CD4-positive, alpha-beta memory T cell (primary cell): ENCODE measurements at places on chromosomes 11 and 22. TPM values are rescaled to one million over a fixed set of nuclear protein-coding genes. Genes with fewer than 3 reads are reported as not detected.

DNA sequence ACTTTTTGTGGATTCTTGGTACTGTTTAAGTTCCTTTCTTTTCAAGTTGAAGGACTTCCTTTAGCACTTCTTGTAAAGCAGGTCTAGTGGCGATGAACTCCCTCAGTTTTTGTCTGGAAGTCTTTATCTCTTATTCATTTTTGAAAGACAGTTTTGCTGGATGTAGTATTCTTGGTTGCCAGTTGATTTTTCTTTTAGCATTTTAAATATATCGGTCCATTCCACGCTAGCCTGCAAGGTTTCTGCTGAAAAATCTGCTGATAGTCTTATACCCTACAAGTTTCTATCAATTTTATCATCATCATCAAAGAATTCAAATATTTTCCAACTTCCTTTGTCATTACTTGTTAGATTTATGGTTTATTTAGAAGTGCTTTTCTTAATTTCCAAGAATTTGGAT lies 14.7 kb upstream of the GLB1L2 start:
- H3K27ac ChIP-seq = no peak overlapping the region
- no peak for DNase-seq
- no peaks in the 10 kb centered on the region for H3K4me1 ChIP-seq
- H3K36me3 ChIP-seq = no peaks in the 10 kb centered on the region

DNA sequence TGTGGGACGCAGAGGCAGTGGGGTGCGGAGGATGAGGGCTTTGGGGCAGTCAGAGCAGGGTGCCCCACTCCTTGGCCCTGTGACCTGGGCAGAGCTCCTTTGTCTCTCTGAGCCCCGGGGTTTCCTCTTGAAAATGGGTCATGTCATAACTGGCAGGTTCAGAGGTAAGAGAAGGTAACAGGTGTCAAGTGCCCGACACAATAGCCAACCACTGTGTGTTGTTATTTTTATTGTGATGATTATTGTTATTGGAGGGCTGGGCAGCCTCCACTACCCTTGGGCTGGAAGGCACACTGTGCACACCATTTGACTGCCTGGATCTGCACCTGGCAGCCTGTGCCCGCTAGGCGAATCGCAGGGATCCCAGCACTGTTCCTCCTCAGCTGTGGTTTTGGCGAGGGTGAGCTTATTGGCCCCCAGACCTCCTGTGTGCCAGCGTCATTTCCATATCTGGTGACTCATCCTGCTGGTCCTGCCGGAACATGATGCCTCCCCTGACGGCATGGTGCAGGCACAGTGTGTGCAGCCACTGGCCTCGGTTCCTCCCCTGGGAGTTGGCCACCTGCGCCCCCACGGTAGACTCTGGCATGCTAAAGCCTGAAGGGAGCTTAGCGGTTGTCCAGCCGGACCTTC lies 15.4 kb upstream of the SOX10 start:
- no peak overlapping the region for H3K27ac ChIP-seq
- H3K4me1 ChIP-seq = no peaks in the 10 kb centered on the region
- H3K27me3 ChIP-seq = no peaks in the 10 kb centered on the region
- no peak overlapping the region for H3K4me3 ChIP-seq
- H3K36me3 ChIP-seq = no peaks in the 10 kb centered on the region

GRCh38 chr11:117870103-117870952 lies 6.1 kb downstream of the FXYD6 start:
- peaks cover 26% of the 10 kb centered on the region for H3K4me1 ChIP-seq
- H3K4me3 ChIP-seq = no peak overlapping the region
- H3K36me3 ChIP-seq = no peaks in the 10 kb centered on the region
- peaks cover 16% of the 10 kb centered on the region for H3K27me3 ChIP-seq

- no peaks in the 10 kb centered on the region for H3K27me3 ChIP-seq
- H3K4me1 ChIP-seq = no peaks in the 10 kb centered on the region
- no peak for DNase-seq
- no peak overlapping the region for H3K27ac ChIP-seq
- no peaks in the 10 kb centered on the region for H3K36me3 ChIP-seq
These were observed 548.3 kb downstream of the MIAT start for GRCh38 chr22:27205492-27206373.

- peaks cover 19% of the 10 kb centered on the region for H3K4me1 ChIP-seq
- no peak overlapping the region for H3K4me3 ChIP-seq
- no peak overlapping the region for H3K27ac ChIP-seq
- H3K27me3 ChIP-seq = peaks cover 3% of the 10 kb centered on the region
- DNase-seq = no peak
- no peaks in the 10 kb centered on the region for H3K36me3 ChIP-seq
These were observed 15.6 kb upstream of the MFNG start for GRCh38 chr22:37501610-37502341.

NTM gene
- total RNA-seq = not detected

GRCh38 chr22:46079093-46079860 lies 71.0 kb upstream of the PPARA start:
- DNase-seq = no peak
- peaks cover 18% of the 10 kb centered on the region for H3K4me1 ChIP-seq
- H3K4me3 ChIP-seq = no peak overlapping the region
- H3K36me3 ChIP-seq = no peaks in the 10 kb centered on the region
- H3K27me3 ChIP-seq = no peaks in the 10 kb centered on the region

DNA sequence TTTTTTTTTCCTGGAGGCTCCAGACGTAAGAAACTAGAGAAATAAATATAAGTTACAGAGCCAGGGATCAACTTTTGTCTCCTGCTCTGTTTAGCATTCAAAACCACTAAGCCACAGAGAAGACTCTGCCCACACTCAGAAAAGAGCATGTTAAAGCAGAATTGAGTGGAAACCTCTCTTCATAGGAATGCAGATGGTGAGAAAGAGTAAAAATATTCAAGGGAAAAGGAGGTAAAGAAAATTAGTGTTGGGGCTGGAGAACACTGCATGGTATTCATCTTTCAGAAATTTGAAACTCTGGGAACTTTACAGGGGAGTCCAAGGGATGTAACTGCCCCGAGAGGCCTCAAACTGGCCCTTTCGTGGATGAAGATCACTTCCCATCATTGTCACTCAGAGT lies 65.1 kb downstream of the CLMP start:
- H3K27me3 ChIP-seq = no peaks in the 10 kb centered on the region
- no peak for DNase-seq
- H3K4me1 ChIP-seq = no peaks in the 10 kb centered on the region
- no peak overlapping the region for H3K4me3 ChIP-seq
- no peaks in the 10 kb centered on the region for H3K36me3 ChIP-seq

VSTM5 gene
- total RNA-seq = not detected

- no peaks in the 10 kb centered on the region for H3K4me1 ChIP-seq
- H3K36me3 ChIP-seq = no peaks in the 10 kb centered on the region
- H3K4me3 ChIP-seq = no peak overlapping the region
- no peaks in the 10 kb centered on the region for H3K27me3 ChIP-seq
These were observed 480.3 kb downstream of the BRD1 start for GRCh38 chr22:49347376-49347775.

MRGPRE gene
- not detected for total RNA-seq

STK33 gene
- total RNA-seq = not detected

C11orf91 gene
- total RNA-seq = 0.49 TPM

DNA sequence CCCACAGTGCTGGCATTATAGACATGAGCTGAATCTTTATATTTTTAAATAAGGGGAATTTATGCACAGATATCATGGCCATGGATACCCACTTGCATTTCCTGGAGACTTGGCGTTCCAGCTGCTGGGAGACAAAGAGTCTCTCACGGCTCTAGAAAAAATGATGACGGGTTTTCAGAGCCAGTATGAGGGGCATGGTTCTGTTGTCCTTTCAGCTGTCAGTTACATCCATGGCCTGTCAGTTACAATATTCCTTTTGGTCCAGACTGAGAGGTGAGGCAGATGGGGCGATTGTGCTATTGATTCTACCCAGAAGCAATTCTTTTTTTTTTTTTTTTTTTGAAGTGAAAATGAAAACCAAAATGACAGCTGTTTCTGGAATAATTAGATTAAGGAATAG lies 29.7 kb downstream of the USH1C start:
- no peak for DNase-seq
- H3K36me3 ChIP-seq = no peaks in the 10 kb centered on the region
- no peaks in the 10 kb centered on the region for H3K4me1 ChIP-seq
- H3K27ac ChIP-seq = no peak overlapping the region

GRCh38 chr11:31810779-31811647 lies at the start of gene PAX6:
Gene PAX6 (minus strand): TSS chr11:31811322. CDS start chr11:31806411, 4,911 bp downstream.
- peak; percentile 43 for DNase-seq
- H3K4me3 ChIP-seq = peak within 1 kb of the TSS; percentile 3
- no peak within 1 kb of the TSS for H3K27ac ChIP-seq
- no peaks in the 10 kb centered on the region for H3K36me3 ChIP-seq
- H3K4me1 ChIP-seq = peaks cover 57% of the 10 kb centered on the region

GRCh38 chr22:41479671-41480396 lies 10.9 kb downstream of the ACO2 start:
- H3K27me3 ChIP-seq = no peaks in the 10 kb centered on the region
- H3K36me3 ChIP-seq = no peaks in the 10 kb centered on the region
- H3K4me1 ChIP-seq = peaks cover 6% of the 10 kb centered on the region
- H3K4me3 ChIP-seq = no peak overlapping the region
- DNase-seq = no peak

GRCh38 chr11:72665911-72666472 lies 8.2 kb downstream of the PDE2A start:
- DNase-seq = no peak
- H3K27ac ChIP-seq = no peak overlapping the region
- H3K4me3 ChIP-seq = no peak overlapping the region
- no peaks in the 10 kb centered on the region for H3K27me3 ChIP-seq
- no peaks in the 10 kb centered on the region for H3K36me3 ChIP-seq

GRCh38 chr22:40797427-40797826 lies 21.7 kb downstream of the SLC25A17 start:
- H3K4me3 ChIP-seq = no peak overlapping the region
- H3K27me3 ChIP-seq = no peaks in the 10 kb centered on the region
- H3K36me3 ChIP-seq = no peaks in the 10 kb centered on the region
- no peak overlapping the region for H3K27ac ChIP-seq
- H3K4me1 ChIP-seq = no peaks in the 10 kb centered on the region

- H3K36me3 ChIP-seq = no peaks in the 10 kb centered on the region
- no peak for DNase-seq
- H3K4me1 ChIP-seq = peaks cover 39% of the 10 kb centered on the region
- H3K27ac ChIP-seq = peak overlapping the region; percentile 85
- H3K4me3 ChIP-seq = peak overlapping the region; percentile 88
These were observed 530 bp downstream of the USP35 start for GRCh38 chr11:78189174-78189724.

- peak; percentile 76 for DNase-seq
- H3K4me3 ChIP-seq = no peak within 1 kb of the TSS
- H3K4me1 ChIP-seq = peaks cover 24% of the 10 kb centered on the region
- no peaks in the 10 kb centered on the region for H3K27me3 ChIP-seq
- H3K27ac ChIP-seq = no peak within 1 kb of the TSS
These were observed at the start of gene LRRC74B for GRCh38 chr22:21045585-21046294. Gene LRRC74B (plus strand): TSS chr22:21045946. CDS start chr22:21045987, 41 bp downstream.

DNA sequence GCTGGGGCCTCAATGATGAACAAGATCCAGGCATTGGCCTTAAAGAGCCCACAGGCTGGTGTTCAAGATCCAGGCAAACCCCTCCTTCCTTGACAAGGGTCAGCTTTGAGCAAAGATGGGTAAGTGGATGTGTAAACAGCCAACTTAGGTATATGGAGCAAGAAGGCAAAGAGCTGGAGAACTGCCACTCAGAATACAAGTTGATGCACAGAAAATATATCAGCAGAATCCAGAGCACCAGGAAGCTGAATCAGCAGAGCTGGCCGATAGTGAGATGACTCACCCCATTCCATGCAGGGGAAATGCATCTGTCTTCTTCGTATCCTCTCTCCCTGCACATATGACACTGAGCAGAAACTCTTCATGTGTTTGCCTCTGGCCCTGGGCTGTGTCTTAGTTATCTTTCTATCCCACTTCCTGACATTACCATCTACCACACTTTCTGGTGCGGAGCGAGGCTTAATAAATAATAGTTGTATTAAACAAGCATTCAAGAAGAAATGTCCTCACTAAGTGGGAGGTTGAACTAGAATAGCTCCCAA lies 57.8 kb downstream of the ENDOD1 start:
- no peak overlapping the region for H3K4me3 ChIP-seq
- no peaks in the 10 kb centered on the region for H3K36me3 ChIP-seq
- peaks cover 16% of the 10 kb centered on the region for H3K4me1 ChIP-seq
- DNase-seq = no peak

GRCh38 chr22:34019190-34019845 lies 99.0 kb upstream of the LARGE1 start:
- no peaks in the 10 kb centered on the region for H3K36me3 ChIP-seq
- H3K4me1 ChIP-seq = no peaks in the 10 kb centered on the region
- no peak overlapping the region for H3K27ac ChIP-seq
- no peak for DNase-seq
- no peak overlapping the region for H3K4me3 ChIP-seq
- H3K27me3 ChIP-seq = no peaks in the 10 kb centered on the region

DNA sequence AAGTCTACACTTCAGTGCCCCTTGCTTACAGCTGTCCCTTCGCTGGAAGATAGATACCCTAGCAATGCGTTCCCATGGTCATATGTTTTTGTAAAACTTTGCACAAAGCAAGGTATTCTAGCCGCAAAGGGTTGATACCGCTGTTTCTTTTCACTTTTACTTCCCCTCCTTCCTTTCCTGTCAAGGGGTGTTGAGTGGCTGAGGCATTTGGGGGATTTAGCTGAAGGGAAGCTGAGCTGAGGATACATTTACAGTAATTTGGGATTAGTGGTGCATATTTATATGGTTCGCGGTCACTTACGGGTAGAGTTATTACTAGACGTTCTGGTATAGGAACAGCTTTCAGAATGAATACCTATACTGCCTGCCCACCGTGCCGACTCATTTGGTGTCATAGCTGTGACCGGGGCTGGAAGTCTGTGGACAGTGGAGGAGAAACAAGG lies 86.9 kb upstream of the WNT11 start:
- no peak overlapping the region for H3K4me3 ChIP-seq
- H3K27ac ChIP-seq = no peak overlapping the region
- H3K27me3 ChIP-seq = no peaks in the 10 kb centered on the region
- H3K4me1 ChIP-seq = peaks cover 20% of the 10 kb centered on the region
- no peak for DNase-seq
- no peaks in the 10 kb centered on the region for H3K36me3 ChIP-seq

DKK3 gene
- not detected for total RNA-seq

DNA sequence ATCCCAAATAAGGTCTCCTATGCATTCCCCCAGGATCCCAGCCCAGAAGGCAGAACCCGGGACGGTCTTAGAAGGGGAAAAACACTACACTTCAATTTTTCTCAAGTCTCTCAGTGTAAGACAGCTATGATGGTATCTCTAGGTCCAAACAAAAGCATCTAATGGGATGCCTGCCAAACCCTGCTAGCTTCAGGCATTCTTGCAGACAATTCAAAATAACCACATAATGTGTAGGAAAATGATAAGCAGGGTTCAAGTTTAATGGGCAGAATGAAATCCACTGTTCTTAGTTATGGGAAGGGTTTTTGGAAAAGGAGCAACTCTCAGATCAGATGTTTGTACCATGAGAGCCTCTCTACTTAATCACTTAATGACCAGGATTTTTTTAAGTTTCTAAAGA lies 119.8 kb upstream of the ANO1 start:
- H3K4me3 ChIP-seq = no peak overlapping the region
- no peaks in the 10 kb centered on the region for H3K36me3 ChIP-seq
- DNase-seq = no peak
- no peaks in the 10 kb centered on the region for H3K4me1 ChIP-seq

DNA sequence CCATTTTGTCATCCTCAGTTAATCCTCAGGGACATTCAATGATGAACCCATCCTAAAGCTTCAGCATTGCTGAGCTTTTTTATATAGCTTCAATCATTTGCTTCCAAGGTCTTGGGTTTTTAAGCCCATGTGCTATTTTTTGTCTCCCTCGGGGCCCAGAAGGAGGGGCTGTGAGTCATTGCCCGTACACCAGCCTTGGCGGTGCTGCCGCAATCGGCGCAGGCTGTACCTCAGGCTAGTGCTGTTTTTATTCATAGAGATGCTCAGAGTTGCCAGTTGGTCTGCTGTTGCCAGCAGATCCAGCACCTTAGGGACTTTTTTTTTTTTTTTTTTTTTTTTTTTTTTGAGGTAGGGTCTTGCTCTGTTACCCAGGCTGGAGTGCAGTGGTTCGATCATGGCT lies 35.5 kb downstream of the ACO2 start:
- peaks cover 41% of the 10 kb centered on the region for H3K36me3 ChIP-seq
- no peak overlapping the region for H3K27ac ChIP-seq
- H3K4me3 ChIP-seq = no peak overlapping the region
- no peak for DNase-seq
- H3K4me1 ChIP-seq = no peaks in the 10 kb centered on the region
